ENCODE measurements at places on chromosomes 2 and 18. TPM values are rescaled to one million over a fixed set of nuclear protein-coding genes. Genes with fewer than 3 reads are reported as not detected.

DNA sequence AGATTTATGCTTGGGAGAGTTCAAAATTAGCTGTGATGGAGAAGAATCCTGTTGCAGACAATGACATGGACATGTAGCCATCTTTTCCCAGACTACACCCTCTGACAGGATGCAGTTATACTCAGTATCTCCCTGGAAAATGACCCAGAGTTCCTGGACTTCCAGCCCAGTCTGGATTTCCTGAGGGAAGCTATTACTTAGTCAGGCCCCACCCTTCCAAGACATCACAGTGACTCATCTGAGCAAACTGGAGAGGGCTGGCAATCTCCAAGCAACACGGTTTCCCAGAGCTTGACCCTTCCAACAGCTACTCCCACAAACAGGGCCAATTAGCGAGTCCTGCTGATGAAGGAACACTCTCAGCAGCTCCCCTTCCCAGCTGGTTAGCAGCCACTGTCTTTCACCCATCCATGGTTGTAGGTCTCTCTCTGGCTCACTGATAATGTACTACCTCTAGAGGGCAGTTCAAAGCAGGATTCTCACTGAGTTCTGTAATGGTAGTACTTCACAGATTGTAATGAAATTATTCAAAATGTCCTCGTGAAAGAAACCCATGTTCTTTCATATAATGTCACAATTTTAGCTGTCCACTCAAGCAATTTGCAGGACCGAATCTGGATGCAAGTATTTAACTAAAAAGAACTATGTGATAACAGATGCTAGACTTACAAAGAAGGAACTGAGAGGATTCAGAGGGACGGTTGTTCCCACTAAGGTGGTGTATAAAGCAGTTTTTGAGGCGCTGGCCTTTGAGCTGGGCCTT lies 110.2 kb downstream of the MDH1 start:
- no peak for DNase-seq

DNA sequence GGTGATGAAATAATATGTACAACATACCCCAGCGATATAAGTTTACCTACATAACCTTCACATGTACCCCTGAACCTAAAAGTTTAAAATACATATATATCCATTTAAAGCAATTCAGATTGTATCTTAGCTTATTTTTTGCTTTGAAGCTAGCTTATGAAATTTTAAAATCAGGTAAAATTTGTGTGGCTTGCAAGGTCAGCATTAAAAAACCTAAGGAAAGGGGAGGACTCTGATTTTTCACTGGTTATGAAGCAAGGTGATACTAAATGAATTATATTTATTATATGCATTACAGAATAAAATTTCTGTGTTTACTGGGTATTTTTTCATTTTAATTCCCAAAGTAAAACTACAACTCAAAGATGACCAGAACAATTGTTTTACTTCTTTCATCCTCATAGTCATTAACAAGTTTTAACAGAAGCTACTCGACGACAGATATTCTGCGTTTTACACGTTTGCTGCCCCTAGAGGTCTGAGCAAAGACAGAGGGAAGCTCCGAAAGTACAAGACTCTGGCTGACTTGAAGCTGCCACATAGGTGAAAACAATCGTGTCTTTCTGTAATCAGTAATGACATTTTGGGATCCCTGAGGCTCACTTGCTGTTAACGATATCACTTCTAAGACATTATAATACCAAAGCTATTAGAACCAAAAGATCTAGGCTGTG lies 17.1 kb downstream of the PKP4 start:
- no peak for DNase-seq

DNA sequence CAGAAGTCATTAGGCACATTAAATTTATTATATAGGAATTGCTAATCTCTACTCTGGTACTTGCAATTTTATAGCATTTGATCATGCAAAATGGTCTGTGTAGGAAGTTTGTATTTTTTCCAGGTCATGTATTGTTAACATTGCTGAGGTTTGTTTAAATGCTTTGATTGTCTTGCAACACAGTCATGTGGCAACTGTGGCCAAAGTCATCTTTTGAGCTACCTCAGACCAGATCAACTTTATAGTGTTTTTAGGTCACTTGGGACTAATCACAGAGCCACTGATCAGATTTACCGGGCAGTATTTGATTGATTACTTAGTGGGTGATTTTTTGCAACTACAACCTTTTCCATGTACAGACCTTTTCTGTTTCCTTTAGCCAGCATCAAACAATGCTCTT lies 3.7 kb downstream of the SERPINB5 start:
- DNase-seq = no peak

DNA sequence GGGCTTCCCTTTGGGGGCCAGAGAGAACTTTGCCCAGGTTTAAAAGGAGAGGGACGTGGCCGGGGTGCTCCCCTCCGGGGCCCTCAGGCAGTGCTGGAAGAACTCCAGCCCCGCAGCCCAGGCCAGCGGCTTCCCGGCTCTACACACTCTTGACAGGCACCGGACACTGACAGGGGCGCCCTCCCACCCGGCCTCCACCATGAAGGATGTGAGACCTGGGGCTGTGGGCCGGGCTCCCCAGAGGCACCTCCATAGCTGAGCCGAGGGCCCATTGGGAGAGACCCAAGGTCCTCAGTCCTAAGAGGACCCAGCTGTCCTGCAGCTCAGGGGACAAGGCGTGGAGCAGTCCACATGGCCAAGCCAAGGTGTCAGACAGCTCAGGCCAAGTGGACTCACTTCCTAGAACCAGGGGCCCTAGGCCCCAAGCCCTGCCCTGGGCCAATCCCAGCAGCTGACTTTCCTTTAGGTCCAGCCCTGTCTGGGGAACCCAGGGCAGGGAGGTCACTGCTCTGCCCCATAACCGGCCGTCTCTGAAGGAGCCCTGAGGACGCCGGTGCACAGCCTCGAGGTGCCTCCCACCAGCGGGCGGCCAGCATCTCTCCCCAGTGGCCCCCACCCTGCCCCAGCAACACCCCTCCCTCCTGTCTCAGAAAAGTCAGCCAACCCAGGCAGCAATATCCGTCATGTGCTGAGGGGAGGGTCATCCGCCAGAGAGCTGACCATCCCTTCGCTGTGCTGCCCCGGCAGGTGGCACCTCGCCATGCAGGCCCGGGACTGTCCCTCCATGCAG lies 51.8 kb downstream of the BIN1 start:
- DNase-seq = no peak

DNA sequence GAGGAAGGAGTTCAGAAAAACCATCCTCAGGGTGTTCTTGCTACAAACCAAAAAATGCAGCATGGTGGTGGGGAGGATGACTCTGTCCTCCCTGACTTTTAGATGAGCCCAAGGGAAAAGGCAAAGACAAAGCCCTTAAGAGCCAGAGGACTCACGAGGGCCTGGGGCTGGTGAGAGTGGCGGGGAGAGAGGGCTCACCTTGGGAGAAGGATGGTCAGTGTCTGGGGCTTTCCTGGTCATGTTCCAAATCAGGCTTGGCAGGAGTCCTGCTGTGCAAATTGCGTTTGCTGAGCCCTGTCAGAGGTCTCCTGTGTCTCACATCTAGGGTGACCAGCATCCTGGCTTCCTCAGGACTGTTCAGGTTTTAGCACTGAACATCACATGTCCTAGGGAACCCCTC lies 4.7 kb downstream of the UGT1A1 start:
- no peak for DNase-seq

DNA sequence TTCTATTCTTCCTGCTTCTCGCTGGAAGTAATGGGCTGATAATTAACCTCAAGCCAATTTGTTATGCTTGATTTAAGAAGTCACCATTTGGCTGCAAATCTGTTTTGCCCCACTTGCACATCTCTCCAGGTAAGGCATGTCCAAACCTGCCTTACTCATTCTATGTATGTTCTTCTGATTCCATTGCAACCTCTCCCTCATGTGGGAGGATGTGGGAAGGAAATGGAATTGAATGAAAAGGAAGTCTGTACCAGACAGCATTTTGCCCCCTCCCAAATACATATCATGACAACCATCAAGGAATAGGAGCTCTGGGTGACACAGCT lies 131.7 kb downstream of the NRP2 start:
- no peak for DNase-seq

GRCh38 chr2:156006721-156007618 lies 325.6 kb downstream of the NR4A2 start:
- no peak for DNase-seq

DNA sequence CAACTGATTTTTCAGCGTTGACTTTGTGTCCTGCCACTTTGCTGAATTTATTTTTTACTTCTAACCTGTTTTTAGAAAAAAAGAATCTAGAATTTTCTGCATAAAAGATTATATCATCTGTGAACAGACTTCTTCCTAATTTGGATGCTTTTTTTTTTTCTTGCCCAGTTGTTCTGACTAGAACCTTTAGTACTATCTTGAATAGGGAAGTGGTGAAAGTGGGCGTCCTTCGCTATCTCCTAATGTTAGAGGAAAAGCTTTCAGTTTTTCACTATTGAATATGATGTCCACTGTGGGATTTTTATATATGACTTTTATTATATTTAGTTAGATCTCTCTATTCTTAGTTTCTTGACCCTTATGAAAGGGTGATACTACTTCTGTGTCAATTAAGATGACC lies 25.7 kb upstream of the KCNJ13 start:
- DNase-seq = no peak

The SERPINB2 gene
- not detected for total RNA-seq

- DNase-seq = no peak
Observed at GRCh38 chr2:201191132-201191875, 8.4 kb downstream of the CASP10 start.

The IL1A gene
- total RNA-seq = 0.49 TPM

GRCh38 chr18:36420826-36421225 lies 123.3 kb downstream of the FHOD3 start:
- no peak for DNase-seq

- no peak for DNase-seq
Observed at GRCh38 chr2:200472853-200473464, 36.9 kb downstream of the KCTD18 start.
